T-cell (primary cell): ENCODE measurements at places on chromosomes 6 and 20. TPM values are rescaled to one million over a fixed set of nuclear protein-coding genes. Genes with fewer than 3 reads are reported as not detected.

DNA sequence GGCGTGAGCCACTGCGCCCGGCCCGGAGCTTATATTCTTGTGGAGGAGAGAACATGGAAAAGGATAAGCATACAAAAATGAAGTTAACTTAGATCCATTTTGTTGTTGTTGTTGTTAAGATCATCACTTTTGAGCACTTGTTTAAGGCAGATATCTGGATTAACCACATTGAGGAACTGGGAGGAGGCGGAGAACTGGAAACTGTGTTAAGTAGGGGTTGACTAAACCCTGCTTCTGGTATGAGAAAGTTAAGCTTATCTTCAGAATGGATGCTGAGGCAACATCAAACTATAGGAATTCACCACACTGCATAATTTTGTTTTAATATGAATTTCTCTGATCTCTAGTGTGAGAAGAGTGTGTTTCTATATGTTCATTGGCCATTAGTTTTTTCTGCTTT, 57.6 kb downstream of the GCNT2 start:
- no peak for DNase-seq

Gene PNPLA1
- total RNA-seq: 0.20 TPM

DNA sequence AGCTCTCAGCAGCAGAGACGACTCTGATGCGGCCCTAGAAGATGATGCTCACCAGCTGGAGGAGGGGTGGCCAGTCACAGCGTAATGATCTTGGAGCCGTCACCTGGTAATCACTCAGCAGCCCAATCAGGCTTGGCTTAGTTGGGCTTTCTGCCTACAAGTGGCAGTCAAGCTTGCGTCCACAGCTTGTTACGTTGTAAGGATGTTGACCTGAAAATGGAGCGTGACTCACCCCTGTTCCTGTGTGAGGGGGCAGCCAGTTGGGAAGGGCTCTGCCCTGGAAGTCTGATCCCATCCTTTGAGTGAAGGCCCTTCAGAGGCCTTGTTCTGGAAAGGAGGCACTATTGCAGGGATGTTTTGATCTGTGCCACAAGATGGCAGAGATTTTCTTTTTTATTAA, 49.8 kb downstream of the SPATA2 start:
- DNase-seq: no peak

DNA sequence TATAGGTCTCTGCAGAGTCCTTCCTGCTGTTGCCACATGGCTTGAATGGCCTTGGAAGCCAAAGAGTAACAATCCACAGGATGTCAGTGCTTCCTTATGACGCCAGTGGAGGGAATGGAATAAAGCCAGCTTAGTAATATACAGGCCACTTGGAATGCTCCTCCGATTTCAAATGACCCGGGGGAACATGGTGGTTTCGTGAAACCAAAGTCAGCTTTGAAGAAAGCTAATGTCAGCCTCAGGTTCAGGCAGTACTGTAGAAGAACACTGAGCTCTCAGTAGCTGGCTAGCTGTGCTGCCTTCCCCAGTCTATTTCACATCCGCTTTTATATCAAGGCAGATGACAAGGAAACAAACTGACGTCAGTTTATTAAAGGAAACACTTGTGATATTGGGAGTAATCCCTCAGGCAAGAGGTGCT, 189.1 kb downstream of the DTNBP1 start:
- no peak for DNase-seq

Gene PACRG
- total RNA-seq: 1.4 TPM

DNA sequence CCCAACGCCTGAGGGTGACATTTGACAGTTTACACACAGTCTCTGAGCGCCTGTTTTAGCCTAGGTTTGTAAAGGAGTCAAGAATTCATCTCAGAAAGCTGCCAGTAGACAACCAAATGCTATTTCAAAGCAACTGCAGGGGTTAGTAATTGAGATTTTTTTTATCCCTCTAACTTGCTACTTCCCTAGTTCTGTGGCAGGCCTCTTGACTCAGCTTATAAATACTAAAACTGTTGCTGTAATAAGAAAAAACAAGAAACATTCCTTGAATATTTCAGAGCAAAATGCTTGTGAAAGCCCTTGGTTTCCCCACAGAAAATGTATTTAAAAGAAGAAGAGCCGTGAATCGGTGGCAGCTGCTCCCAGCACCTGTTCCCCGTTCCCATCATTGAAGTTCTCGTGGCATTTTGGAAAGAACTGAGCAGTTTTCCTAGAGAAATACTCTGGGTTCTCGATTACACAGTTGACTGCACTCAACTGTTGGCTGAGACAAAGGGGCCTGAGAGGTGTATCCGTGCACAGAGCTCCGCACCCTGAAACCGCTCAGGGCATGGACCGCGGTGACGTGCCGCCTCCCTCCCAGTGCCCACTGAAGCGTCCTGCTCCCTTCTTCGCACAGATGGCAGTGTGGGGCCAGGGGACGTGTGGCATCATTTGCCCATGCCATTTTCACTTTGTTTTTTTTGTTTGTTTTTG, 20.9 kb downstream of the DLL1 start:
- no peak for DNase-seq

Gene ZNF341
- 4.6 TPM for total RNA-seq

DNA sequence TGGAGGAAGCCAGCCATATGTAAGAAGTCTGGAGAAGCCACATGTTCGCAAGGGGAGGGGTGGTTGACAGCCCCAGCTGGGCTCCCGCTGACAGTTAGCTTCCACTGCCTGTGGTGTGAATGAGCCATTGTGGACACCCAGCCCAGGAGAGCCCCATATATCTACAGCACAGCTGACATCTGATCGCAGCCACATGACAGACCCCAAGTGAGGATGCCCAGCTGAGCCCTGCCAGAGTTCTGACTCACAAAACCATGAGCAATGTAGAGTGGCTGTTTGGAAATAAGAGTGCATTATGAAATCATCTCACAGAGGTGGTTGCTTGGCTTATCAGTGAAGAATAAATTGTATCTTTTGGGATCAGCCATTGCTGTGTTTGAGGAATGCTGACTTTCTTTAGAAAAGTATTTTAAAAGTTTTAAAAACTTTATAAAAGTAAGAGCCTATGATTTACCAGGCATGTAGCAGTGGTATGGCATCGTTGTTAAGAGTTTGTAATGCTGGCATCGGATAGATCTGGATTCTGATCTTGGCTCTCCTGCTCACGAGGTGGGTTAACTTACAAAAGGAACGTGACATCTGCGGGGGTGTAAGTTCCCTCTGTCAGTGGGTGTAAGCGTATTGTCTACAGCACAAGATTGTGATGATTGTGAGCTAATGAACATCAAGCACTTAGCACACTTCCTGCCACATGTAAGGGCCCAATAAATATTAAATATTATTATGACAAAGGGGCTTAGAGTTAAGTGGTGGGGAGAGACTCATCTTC, 24.1 kb downstream of the CFAP61 start:
- DNase-seq: no peak

DNA sequence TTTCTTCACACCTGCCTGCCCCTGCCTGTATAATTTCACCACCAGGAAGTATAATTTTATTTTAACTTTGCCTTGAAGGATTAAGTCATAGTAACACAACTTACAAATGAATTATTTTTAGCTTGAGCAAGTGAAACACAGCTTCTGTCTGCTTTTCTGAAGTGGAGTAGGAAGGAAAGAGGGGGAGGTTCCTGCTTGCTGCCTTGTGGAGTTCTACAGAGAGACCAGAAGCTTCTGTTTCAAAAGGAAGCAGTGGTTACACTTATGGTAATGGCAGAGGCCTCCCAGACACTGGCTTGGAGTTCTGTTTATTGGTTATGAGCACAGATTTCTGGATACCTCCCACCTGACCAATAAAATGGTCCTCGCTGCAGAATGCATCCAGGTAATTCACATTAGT, 159.6 kb downstream of the TMEM200A start:
- DNase-seq: no peak

DNA sequence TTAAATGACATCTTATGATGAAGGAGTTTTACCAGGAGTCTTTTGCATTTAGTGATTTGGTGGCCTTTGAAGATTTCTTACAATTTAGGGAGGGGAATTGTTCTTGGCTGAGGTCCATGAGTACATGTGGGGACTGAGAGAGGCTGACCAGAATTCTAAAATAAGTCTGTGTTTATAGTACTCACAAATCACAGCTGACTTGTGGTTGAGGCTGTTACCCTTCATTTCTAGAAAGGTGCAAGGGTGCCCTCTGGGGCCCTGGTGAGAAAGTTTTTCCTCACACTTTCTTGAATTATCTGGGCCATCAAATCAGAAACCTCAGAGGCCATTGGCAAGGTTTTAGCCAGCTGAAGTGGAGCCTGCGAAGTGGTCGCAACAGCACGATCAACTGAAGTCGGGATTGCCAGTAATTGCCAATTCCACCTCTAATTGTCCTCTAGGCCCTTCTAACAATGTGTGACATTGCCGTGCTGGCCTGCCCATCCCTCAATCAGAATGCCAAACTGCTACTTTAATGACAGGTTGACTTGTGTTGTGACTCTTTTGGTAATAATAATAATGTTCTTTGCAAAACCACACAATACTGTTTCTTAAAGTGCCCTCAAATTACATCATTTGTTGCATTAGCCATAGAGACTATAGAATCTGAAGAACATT, 221.6 kb downstream of the OGFRL1 start:
- DNase-seq: no peak

DNA sequence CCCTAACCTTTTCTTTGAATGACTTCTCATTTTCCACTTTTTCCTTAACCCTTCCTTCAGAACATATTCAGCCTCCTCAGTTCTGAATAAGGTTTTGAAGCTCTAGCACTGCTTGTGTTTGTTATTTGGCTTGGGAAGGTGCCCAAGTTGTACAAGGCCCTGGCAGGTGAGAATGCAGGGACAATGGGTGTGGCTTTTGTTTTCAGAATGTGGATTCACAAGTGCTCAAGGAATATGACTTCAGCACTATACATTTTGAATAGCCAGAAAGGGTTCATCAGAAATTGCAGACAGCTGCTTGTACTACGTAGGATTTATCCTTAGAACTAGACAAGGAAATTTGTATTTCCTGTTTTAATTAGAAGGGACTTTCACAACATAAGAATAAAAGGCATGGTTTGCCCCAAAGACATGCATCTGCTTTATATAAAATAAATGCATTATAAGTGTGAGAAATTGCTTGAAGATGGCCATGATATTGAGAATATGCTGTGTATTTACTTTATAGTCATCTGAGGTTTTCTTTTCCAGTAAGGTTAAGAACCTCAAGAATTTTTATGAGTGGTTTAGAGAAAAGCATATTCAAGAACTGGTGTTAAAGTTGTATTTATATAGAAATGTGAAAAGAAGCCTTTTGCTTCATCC, 29.3 kb upstream of the PRDM1 start:
- no peak for DNase-seq

Gene ASIP
- total RNA-seq: not detected

DNA sequence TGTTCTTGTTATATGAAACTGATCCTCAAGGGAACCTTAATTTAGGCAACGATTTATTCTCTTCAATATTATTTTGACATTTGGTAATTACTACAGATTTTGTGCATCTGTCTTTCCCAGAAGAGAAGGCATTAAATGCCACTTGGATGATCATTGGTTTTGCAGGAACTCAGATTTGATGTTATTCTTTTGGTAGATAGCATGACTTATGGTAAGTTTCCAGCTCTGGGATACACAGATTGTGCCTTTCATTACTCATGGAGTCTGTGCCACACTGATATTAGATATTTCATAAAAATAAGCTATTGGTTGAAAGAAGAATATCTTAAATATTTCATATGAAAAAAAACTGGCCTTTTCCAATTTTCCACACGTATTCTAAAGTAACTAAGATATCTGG, 120.1 kb downstream of the AIG1 start:
- no peak for DNase-seq

DNA sequence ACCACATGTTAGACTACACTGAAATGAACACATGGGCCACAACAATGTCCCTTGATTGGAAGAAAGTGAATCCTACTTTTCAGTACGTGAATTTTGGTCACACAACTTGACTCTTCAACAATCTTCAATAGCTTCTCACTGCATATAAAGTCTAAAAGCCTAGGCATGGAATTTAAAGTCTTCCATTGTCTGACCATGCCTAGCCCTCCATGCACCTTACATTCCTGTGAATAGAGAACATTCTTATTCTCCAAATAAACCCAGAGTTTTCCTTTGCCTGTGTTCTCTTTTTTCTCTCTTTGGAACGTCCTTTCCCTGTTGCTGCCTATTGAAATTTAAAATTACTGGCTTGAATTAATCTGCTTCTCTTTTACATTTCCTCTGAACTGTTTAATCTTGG, 207.5 kb downstream of the ASCC3 start:
- DNase-seq: no peak

DNA sequence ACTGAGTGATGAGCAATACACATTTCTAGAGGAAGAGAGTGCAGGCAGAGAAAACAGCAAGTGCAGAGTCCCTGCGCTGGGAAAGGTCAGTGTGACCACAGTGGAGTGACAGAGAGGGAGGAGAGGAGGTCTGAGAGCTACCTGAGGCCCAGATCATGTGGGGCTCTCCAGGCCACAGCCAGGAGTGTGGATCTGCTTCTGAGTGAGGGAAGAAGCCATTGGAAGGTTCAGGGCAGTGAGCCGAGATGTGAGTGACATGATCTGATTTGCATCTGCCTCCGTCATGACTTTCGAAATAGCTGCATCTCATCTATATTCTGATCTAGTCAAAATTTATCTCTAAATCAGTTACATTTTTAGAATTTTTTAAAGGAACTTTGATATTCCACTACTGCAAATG, 367.1 kb downstream of the PREX1 start:
- no peak for DNase-seq

Gene SLC17A2
- not detected for total RNA-seq

Gene SIRPD
- total RNA-seq: not detected

GRCh38 chr6:112503091-112503596, 156.0 kb downstream of the RFPL4B start:
- no peak for DNase-seq

Gene FHL5
- total RNA-seq: not detected

GRCh38 chr6:99270826-99271225, 78.6 kb downstream of the FAXC start:
- no peak for DNase-seq

GRCh38 chr20:24738981-24739633, 210.0 kb upstream of the CST7 start:
- no peak for DNase-seq

Gene CNR1
- not detected for total RNA-seq
